Bone marrow (tissue), 2 donors: ENCODE measurements at places on chromosomes 16 and 17.
A peak's percentile ranks its signal among the peaks of the same experiment; 100 is the strongest.

GRCh38 chr17:19386974-19387920 is at the start of gene MFAP4:
MFAP4 (minus strand) TSS chr17:19387190; CDS start chr17:19387155, 35 bp downstream.
- DNase-seq = no peak

GRCh38 chr16:52078716-52079655 is 468.0 kb downstream of the TOX3 start:
- no peak for DNase-seq

GRCh38 chr17:61149862-61150362 is 249.7 kb upstream of the TBX2 start:
- no peak for DNase-seq

GRCh38 chr16:27379919-27380318 is 22.1 kb upstream of the IL21R start:
- no peak for DNase-seq

- no peak for DNase-seq
Observed at GRCh38 chr17:6020376-6021010, 49.7 kb upstream of the WSCD1 start.

DNA sequence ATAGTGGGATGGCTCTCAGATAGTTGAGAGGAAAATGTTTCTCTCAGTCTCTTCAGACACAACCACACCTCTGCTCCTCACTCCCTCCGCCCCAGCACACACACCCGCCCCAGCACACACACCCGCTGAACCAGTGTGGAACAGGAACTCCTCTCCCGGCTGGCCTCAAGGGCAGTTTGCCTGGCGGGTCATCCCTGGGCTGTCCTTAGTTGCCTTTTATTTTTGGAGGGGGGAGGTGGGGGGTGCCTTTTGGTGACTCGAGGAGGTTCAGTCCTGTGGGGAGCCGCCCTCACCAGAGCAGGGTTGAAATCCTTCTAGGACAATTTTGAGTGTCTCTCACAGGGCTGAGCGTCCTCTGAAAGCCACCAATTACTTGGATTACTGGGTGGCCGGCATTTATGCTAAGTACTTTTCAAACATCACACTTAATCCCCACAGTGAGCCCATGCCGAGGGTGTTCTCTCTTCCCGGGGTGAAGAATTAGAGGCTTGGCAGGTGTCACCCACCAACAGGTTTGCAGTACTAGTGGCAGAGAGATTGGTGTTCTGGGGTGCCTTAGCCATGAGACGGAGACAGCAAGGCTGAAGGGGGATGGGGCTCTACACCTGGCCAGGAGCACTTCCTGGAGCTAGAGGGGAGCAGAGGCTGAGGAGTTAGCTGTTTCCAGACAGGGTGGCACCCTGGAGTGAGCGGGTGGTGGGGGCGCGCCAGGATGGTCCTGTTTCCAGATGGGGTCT is 2.8 kb downstream of the RASD1 start:
- DNase-seq = no peak

DNA sequence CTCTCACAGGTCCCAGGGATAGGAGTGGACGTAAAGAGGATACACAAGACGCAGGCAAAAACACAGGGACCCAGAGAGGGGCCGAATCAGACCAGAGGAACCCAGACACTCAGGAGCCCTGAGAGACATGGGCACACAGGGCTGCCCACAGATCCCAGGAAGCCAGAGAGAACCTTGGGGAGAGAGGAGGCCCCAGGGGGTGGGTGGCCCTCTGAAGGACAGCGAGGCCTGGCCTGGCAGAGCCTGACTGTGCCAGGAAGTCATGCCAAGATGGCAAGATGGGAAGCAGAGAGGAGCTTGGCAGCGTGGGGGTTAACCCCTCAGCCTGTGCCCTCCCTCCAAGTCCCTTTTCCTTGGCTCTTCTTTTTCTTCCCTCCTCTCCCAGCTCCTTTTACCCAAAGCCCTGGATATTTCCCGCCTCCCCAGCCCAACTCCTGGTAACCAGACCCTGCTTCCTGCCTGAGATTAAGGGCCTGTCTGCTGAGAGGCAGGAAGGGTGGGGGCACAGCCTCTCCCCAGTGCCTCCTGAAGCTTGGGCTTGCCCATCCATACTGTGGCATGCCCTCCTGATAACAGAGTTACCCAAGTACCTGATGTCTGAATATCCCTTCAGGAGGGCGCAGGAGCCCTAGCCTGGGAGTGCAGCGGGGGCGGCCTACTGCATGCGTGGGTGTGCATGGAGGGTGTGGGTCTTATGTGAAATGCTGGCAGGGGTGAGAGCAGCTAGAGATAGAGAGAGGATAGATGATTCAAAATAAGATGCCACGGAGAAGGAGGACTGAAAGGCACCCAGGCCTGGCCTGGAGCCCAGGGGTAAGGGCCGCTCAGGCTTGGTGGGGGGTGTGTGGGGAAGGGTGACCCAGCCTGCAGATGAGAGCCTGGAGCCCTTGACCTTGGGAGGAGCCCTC is 6.0 kb upstream of the TBX21 start:
- DNase-seq = no peak

DNA sequence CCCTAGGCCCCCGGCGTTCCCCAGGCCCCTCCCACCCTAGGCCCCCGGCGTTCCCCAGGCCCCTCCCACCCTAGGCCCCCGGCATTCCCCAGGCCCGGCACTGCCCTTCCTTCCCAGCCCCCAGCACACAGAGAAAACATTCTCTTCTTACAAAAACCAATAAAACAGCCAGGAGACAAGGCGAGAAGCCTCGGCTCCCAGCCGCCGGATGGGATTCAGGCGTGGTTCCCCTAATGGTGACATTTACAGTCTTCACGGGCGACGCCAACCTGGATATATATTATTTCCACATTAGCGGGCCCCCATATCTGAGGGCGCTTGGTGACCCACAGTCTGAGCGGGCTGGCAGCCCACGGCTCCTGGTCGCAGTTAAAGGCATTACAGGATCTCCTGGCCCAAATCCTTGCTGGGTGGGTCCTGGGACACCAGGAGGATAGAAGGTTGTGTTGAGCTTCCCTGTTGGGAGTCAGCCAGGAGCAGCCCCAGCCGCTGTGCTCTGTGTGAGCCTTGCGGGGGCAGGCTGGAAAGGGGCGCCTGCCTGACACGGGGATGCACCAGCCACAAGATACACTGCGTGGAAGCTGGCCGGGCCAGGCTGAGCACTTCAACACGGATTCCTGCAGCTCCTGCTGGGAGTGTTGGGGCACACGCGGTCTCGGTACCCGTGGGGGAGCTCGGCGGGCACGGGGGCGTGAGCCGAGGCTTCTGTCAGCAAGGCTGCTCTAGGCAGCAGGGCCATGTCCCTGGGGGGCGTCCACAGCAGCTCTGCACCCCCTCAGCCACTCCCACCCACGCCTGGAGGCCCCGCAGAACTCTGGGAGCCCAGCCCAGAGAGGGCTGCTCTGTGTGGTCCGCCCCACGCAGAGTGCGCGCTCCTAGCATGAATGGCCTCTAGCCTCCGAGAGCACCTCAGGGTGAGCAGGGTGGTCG is 83.7 kb downstream of the LMF1 start:
- DNase-seq = no peak

- no peak for DNase-seq
Observed at GRCh38 chr16:69371564-69371963, 14.2 kb downstream of the TERF2 start.

DNA sequence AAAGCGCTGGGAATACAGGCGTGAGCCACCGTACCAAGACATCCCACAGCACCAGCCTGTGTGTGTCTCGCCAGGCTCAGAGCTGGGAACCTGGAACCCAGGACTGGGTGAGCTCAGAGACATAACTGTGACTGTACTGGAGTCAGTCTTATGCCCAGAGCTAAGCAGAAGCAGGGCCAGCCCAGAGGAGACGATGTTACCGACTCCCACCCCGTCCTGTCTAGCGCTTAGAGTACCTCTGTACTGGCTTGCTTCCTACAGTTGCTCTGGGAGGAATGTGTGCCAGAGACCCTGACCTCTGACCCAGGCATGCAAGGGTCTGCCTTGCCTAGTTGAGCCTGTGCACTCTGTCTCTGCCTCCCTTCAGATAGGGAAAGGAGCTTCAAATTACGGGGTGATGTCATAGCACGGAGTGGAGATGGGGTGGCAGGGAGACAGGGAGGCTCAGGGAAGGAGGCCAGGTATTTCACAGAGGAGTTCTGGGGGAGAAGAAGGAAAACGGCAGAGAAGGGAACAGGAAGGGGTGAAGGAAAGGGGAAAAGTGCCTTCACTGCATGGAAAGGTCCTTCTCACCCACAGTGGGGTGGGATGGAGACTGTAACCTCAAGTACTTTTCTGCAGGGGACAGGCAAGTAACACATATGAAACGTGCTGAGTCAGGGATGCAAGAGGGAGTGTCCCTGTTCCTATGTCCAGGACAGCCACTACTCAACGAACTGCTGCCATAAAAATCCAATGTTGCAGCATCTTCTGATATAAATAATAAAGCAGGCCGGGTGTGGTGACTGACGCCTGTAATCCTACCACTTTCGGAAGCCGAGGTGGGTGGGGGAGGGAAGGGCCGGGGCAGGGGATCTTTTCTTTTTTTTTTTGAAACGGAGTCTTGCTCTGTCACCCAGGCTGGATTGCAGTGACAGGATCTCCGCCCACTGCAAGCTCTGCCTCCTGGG is 5.8 kb upstream of the ARMC5 start:
- peak; percentile 65 for DNase-seq

DNA sequence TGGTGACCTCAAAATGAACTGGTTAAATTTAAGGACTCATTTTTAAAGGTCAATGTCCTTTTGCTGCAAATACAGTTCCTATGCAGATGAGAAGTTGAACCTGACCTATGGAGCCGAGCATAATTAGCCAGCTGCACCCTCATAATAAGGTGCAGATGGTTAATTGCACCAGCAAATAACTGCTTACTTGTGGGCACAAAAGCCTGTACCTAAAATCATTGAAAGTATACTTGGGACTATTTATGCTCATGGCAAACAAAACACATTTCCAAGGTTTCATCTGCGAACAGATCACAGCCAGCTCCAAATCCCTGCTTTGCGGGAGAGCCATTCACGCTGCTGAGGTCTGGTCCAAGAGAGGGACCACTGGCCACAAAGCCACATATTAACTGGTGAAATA is 13.0 kb downstream of the HYDIN start:
- DNase-seq = no peak

GRCh38 chr17:80718428-80718827 is 173.8 kb downstream of the RPTOR start:
- DNase-seq = no peak

DNA sequence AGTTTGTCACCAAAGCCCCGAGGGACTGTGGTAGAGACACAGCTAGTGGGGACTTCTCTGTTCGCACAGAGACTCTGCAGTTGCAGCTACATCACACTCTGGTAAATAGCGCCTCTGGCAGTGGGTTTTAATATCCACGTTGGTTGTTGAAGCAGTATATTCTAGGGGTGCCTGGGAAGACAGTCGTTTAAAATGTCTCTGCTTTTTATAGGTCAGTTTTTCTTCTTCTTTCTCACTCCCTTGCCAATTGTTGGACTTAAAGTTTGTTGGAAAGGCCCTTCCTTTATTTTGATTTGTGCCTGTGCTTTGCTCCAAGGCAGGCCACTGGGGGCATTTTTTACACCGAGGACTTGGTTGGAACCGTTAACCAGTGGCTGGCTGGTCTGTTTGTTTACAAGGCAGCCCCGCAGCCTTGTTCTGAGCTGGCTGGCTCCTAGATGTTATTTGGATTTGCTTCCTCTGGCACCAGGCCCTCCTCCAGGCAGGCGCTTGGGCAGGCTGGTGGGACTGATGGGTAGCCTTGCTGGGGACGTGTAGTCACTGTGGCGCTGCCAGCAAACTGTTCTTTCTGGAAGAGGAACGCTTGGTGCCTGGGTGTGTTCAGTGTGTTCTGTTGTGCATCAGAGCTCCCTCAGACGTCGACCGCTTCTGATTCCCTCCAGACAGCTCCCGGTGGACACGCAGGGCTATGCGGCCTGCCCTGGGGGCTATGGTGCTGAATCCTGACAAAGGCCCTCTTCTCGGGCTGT is 218.2 kb upstream of the CHMP6 start:
- DNase-seq = no peak

- DNase-seq = peak; percentile 35
Observed at GRCh38 chr17:75764711-75765421, at the start of gene GALK1. GALK1 (minus strand) TSS chr17:75765192; CDS start chr17:75765136, 56 bp downstream.

DNA sequence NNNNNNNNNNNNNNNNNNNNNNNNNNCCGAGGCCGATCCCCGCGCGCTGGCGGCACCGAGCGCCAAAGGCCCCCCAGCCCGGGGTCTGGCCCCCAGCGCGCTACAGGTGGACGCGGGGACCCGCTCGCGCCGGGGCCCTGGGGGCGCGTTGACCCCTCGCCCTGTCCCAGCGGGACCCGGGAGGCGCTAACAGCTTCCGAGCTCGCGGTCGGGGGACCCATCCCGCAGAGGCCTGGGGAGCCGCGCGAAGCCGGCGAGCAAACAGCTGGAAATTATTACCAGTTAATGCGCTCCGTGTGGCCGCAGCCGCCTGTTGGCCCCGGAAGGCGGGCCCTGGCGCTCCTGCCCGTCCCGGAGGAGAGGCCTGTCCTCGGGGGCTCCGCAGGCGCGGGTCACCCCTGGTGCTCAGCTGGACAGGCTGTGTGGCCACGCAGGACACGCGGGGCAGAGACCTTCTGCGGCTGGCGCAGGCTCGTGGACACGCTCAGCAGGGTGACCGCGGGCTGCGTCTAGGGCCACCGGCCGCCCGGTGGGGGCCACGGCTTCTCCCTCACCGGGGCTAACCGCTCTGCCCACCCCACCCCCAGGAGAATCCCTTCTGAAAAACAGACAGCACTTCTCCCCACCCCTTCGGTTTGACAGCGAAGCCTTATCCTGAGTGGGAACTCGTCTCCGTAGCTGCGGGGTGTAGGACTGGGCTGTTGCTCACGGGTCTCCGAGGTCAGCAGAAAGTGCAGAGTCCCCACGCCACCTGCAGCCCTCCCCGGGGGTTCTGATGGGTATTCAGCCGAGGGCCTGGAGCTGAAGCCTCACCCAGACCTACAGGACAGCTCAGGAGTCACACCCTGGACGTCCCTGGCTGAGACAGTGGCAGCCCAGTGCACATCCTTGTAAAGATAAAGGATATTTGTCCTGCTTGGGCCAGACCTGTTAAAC is 138.7 kb upstream of the RPH3AL start:
- DNase-seq = no peak
